ENCODE measurements at places on chromosomes 12 and 14. TPM values are rescaled to one million over a fixed set of nuclear protein-coding genes. Genes with fewer than 3 reads are reported as not detected.

DNA sequence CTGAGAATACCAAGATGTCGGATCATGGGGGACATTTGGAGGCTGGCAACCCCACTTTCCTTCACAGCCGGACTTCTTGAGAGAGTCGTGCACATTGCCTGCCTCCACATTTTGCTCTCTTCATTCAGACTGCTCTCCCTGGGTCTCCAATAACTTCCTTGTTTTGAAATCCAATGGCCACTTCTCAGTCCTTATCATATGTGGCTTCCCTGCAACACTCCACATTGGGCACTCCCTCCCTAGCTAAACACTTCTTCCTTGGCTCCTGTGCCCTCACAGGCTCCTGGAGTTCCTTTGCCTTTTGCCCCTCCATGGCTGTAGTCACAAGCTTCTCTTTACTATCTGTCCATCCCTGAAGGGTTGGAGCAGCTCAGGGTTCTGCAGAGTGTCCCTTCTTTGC, 30.1 kb downstream of the NPC2 start:
- no peaks in the 10 kb centered on the region for H3K4me1 ChIP-seq
- no peaks in the 10 kb centered on the region for H3K36me3 ChIP-seq
- no peak for DNase-seq

GRCh38 chr12:115199831-115200230, 515.9 kb upstream of the TBX3 start:
- H3K36me3 ChIP-seq: no peaks in the 10 kb centered on the region
- no peak overlapping the region for H3K27ac ChIP-seq
- DNase-seq: peak; percentile 32
- no peaks in the 10 kb centered on the region for H3K27me3 ChIP-seq
- H3K4me3 ChIP-seq: no peak overlapping the region
- no peaks in the 10 kb centered on the region for H3K4me1 ChIP-seq

GRCh38 chr12:39007619-39008018, 102.2 kb upstream of the CPNE8 start:
- DNase-seq: no peak
- H3K27me3 ChIP-seq: no peaks in the 10 kb centered on the region
- H3K36me3 ChIP-seq: no peaks in the 10 kb centered on the region
- no peaks in the 10 kb centered on the region for H3K4me1 ChIP-seq
- no peak overlapping the region for H3K27ac ChIP-seq
- H3K4me3 ChIP-seq: no peak overlapping the region

- no peak overlapping the region for H3K4me3 ChIP-seq
- no peak overlapping the region for H3K27ac ChIP-seq
- DNase-seq: no peak
- H3K27me3 ChIP-seq: no peaks in the 10 kb centered on the region
These were observed 10.7 kb upstream of the WDR89 start for GRCh38 chr14:63652406-63652805.

DNA sequence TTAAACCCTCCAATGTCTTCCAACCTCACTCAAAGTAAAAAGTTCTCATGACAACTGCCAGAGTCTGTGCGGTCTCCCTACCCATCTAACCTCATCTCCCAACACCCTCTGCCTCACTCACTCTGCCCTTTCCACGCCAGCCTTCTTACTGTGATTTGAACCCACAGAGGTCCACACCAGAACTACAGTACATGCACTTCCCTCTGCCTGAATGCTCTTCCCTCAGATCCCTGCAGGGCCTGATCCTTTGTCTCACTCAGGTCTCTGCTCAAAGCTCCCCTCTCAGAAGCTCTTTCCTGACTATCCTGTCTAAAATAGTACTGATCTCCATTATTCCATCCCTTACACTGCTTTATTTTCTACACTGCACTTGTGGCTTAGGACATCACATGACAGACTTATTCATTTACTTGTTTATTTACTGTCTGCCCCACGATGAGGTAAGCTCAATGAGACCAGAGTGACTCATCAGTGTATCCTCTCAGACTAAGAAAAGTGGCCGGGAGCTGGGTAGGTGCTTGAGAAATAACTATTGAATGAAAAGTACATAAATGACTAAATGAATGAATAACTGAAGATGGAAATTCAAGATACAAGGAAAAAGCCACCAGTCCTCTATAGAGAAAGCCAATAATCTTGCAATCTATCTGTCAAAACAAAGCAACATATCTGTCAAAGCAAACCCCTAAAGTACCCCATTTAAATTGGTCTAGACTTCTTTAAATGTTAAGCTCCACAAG, 17.1 kb downstream of the POMT2 start:
- DNase-seq: peak; percentile 69
- peak overlapping the region; percentile 92 for H3K27ac ChIP-seq
- H3K27me3 ChIP-seq: no peaks in the 10 kb centered on the region
- H3K4me3 ChIP-seq: no peak overlapping the region
- H3K36me3 ChIP-seq: no peaks in the 10 kb centered on the region

DNA sequence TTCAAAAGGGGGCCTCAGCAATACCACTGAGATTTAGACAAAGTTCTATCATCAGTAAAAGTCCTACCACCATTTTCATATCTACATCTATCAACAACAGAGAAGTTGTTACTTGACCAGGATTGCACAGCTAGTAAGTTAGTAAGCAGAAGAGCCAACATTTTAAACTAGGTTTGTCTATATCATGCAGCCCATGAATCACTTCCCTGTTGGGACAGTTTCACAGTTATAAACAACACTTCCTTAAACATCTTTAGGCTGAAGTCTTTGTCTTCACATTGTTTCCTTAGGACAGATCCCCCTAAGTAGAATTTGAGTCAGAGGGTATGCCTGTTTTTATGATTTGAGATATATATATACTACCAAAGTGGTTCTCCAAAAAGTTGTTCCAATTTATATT, 68.5 kb downstream of the DAO start:
- no peaks in the 10 kb centered on the region for H3K27me3 ChIP-seq
- no peaks in the 10 kb centered on the region for H3K36me3 ChIP-seq
- peaks cover 7% of the 10 kb centered on the region for H3K4me1 ChIP-seq
- H3K27ac ChIP-seq: no peak overlapping the region
- no peak overlapping the region for H3K4me3 ChIP-seq

- H3K4me1 ChIP-seq: no peaks in the 10 kb centered on the region
- H3K4me3 ChIP-seq: no peak overlapping the region
- DNase-seq: no peak
- H3K27me3 ChIP-seq: no peaks in the 10 kb centered on the region
These were observed 7.4 kb upstream of the ALDH1L2 start for GRCh38 chr12:105091476-105092206.

- H3K27me3 ChIP-seq: no peaks in the 10 kb centered on the region
- H3K4me1 ChIP-seq: no peaks in the 10 kb centered on the region
- no peaks in the 10 kb centered on the region for H3K36me3 ChIP-seq
- H3K4me3 ChIP-seq: no peak overlapping the region
- no peak for DNase-seq
These were observed 25.0 kb upstream of the DHRS7 start for GRCh38 chr14:60189923-60190840.

Gene RASSF9
- polyA plus RNA-seq: 1.1 TPM

DNA sequence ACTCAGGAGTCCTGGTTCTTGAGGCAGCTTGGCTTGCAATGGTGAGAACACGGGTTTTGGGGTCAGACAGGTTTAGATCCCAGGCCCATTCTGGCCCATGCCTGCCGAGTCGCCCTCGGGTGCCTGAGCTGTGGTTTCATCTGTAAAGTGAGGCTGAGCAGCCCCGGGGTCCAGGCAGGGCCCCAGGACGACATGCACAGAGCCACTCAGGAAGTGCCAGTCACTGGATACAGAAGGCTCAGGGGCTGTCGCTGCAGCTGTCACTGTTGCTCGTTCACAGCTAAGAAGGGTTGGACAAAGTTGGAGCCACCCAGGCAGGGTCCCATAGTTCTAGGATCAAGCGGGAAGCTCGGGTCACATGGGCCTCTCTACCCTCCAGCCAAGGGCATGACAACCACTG, 403.1 kb downstream of the BCL11B start:
- H3K36me3 ChIP-seq: no peaks in the 10 kb centered on the region
- DNase-seq: no peak
- H3K27ac ChIP-seq: no peak overlapping the region
- H3K27me3 ChIP-seq: no peaks in the 10 kb centered on the region
- no peaks in the 10 kb centered on the region for H3K4me1 ChIP-seq

Gene B3GNT4
- polyA plus RNA-seq: 0.74 TPM

DNA sequence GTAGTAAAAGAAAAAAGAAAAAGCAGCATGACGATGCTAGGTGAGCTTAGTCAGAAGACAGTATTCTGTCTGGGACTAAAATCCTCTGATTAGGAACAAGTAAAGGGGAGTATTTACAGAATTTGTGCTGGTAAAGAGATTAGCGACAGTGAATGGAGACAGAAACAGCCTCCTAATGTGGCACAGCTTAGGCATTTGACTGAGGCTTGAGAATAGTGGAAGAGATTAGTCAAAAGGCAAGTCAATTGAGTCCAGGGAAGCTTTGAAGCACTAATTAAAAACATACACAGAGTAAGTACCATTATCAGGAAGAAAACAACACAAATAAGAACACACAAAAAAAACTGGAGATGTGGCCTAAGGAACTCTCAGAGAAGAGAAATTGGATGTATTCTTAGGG, 131.9 kb upstream of the CLEC14A start:
- no peaks in the 10 kb centered on the region for H3K27me3 ChIP-seq
- no peak overlapping the region for H3K4me3 ChIP-seq
- H3K4me1 ChIP-seq: no peaks in the 10 kb centered on the region
- DNase-seq: no peak
- H3K36me3 ChIP-seq: no peaks in the 10 kb centered on the region

DNA sequence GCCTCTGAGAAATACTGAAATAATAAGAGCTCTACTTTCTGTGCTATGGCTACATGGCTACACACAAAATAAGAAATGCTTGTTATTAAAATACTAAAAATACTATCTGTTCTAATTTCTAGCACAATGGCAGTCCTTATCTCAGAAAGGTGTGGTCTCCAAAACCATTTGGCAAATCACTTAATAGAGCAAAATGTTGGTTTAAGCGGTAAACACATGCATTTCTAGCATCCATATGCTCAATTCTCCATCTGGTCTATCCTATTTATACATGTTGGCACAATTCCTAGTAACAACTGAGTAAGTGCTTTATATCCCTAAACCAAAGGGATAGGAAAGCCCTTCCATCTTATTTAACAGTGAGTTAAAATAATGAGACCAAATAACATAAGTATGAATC, 107.0 kb downstream of the PAPLN start:
- no peaks in the 10 kb centered on the region for H3K36me3 ChIP-seq
- H3K4me1 ChIP-seq: no peaks in the 10 kb centered on the region
- H3K27me3 ChIP-seq: no peaks in the 10 kb centered on the region

Gene CFAP54
- polyA plus RNA-seq: 0.08 TPM

GRCh38 chr12:51590347-51591015, 552 bp upstream of the SCN8A start:
- no peak overlapping the region for H3K4me3 ChIP-seq
- H3K4me1 ChIP-seq: peaks cover 5% of the 10 kb centered on the region
- H3K27me3 ChIP-seq: no peaks in the 10 kb centered on the region
- H3K36me3 ChIP-seq: no peaks in the 10 kb centered on the region
- no peak for DNase-seq

DNA sequence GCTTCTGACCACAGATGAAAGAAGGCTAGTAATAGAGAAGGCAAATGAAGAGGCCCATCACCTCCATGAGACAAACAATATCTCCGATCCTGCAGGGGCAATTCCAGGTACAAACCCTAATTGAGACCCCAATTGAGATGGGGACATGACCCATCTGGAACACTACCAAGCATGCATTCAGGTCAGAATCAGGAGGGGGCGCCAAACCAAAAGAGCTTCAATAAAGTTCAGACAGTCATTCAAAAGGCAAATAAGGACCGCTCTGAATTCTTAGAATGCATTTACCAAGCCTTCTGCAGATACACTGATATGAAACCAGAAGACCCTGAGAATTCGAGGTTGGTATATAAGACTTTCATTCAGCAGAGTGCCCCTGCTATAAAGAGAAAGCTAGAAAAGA, 10.2 kb upstream of the EDDM3B start:
- no peaks in the 10 kb centered on the region for H3K4me1 ChIP-seq
- H3K27ac ChIP-seq: no peak overlapping the region
- H3K4me3 ChIP-seq: no peak overlapping the region
- no peak for DNase-seq
- no peaks in the 10 kb centered on the region for H3K36me3 ChIP-seq

DNA sequence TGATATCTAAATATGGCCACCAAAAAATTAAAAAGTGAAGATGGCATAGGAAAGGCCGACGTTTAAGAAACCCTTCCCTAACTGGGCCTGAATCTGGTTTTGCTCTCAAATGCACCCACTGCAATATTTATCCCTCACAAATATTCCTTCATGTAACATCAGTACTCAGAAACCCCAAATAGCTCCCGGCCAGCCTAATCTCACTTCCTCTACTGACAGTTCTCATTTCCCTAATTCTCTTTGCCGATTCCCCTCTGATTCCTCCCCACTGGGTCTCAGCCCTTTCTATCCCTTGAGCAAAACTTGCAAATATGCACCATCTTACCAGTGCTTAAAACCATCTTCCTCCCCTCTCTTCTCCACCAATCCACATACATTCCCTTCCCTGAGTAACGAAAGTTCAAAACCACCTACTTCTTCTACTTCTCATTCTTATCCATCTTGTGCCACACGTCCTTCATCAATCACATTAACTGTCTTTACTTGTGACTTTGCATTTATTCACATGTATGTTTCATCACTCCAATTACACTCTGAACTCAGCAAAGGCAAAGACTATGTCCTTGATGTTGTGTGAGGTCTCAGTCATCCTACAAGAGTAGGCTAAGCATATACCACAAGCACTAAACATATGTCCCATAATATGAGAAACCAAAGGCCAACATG, 23.1 kb downstream of the KCNK10 start:
- H3K36me3 ChIP-seq: no peaks in the 10 kb centered on the region
- no peaks in the 10 kb centered on the region for H3K27me3 ChIP-seq
- no peak overlapping the region for H3K4me3 ChIP-seq
- no peak overlapping the region for H3K27ac ChIP-seq
- H3K4me1 ChIP-seq: no peaks in the 10 kb centered on the region
- DNase-seq: no peak

- no peaks in the 10 kb centered on the region for H3K4me1 ChIP-seq
- H3K27ac ChIP-seq: peak overlapping the region; percentile 76
- H3K27me3 ChIP-seq: no peaks in the 10 kb centered on the region
- no peak overlapping the region for H3K4me3 ChIP-seq
- H3K36me3 ChIP-seq: no peaks in the 10 kb centered on the region
These were observed 47.2 kb downstream of the SMUG1 start for GRCh38 chr12:54141431-54142113.

Data from adrenal gland (tissue), 19 donors.